NCI-H510A treated with DMSO at 0.1 percent for 48 hours (cell line): ENCODE measurements at places on chromosomes 7 and 10.
A peak's percentile ranks its signal among the peaks of the same experiment; 100 is the strongest.

DNA sequence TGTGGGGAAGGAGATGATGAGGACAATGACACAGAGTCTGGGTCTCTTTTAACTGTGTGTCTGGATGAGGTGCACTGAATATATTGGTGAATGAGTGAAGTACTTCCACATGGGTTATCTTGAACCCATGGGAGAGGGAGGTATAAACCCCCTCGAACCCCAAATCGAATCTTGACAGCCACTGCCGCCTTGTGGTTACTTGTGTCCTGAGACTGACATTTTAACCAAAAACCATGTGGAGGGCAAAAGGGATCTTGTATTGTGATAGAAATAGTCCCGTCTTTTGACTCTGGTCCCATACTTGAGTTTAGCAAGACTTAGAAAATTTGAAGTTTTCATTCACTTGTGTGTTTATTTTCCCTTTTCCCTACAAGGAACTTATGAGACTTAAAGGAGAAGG, 283.3 kb downstream of the PHTF2 start:
- no peak for DNase-seq

- peak; percentile 53 for DNase-seq
Observed at GRCh38 chr7:85829817-85830432, 643.1 kb upstream of the SEMA3D start.

DNA sequence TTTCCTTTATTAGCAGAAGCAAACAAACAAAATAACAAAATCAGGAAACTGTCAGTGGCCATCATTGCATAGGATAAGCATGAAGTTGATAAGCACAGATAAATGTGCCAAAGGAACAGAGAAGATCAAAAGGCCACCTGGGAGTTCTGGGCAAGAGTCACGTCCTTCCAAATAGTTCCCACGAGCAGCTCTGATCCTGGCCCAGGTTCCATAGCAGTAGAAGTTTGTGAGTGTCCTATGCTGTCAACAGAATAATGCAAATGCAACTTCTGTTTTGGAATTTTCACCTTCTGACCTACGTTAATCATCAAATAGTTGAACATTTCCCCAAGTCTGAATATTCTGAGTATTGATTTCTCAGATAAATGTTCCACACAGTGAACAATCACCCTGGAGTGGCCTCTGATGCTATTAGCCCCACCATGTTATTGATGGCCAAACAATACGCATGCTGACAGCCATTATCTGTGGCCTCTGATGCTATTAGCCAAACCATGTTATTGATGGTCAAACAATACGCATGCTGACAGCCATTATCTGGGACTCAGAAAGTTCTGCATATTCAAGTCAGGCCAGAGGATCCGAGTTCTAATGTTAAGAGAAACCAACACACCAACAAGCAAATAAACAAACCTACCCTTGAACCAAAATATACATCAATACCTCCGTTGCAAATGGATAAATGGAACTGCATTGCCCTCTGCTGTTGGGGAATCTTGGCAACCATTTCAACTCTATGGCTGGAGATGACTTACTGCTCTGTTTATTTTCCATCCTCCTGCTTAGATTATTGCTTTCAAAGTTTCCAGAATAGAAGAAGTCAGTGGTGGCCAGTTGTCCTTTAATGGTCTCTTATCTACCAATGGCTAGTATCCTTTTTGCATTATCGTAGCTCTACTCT, 63.3 kb downstream of the MRC1 start:
- no peak for DNase-seq

DNA sequence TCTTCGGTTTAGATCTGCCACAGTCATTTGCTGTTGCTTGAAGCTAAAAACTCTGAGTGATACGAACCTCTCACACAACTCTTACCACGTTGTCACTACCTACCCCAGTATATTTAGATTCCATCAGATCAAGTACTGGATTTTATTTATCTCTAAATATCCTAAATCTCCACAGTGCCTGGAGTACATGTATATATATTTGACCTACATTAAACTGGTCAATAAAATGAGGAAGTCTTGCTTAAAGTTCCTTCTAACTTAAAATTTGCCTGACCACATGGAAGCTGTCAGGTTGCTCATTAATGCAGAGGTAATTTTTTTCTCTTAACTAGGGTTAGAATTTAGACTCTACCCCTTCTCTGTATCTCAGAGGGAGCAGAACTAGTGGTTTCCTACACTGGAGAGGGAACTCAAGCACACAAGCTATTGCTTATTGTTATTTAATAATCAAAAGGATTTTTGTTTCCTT, 3.1 kb upstream of the MACC1 start:
- peak; percentile 67 for DNase-seq

DNA sequence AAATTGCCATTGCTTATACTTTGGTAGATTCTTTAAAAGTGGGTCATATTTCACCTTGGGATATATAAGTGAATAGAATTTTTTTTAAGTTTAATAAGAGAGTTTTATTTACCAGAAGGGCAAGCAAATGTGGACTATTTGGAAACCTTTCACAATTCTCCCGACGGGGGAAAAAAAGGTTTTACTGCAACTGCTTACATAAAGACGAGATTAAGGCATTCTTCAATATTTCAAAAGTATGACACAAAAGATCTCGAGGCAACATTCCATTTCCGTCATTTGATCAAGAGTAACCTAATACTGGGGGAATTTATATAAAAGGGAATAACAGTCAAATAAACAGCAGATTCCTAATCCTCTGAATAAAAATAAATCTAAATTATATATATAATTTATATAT, 28.5 kb downstream of the HYCC1 start:
- no peak for DNase-seq

GRCh38 chr10:86305521-86305920, 61.1 kb downstream of the GRID1 start:
- DNase-seq: no peak

DNA sequence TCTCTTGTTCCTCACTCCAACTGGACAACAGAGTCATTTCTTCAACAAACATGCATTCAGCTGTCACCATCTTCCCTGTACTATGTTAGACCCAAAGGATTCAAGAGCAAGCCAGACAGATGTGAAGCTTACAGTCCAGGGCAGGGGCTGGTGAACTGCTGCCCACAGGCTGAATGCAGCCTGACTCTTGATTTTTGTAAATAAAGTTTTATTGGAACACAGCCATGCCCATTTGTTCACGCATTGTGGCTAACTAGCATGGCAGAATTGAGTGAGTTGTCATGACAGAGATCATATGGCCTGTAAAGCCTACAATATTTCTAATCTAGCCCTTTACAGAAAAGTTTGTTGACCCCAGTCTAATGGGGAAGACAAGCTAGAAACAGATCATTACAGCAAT, 208.7 kb downstream of the EMX2 start:
- DNase-seq: no peak

- DNase-seq: no peak
Observed at GRCh38 chr7:3912291-3912690, 611.2 kb downstream of the SDK1 start.

DNA sequence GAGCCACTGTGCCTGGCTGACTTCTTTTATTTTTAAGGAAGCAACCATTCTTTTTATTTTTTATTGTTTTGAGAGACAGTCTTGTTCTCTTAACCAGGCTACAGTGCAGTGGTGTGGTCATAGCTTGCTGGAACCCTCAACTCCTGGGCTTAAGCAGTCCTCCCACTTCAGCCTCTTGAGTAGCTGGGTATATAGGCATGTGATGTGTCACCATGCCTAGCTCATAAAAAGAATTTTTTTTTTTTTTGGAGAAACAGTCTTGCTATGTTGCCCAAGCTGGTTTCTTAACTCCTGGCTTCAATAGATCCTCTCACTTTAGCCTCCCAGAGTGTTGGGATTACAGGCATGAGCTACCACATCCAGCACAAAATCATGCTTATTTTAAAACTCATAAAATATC, 5.8 kb downstream of the MCU start:
- DNase-seq: no peak

GRCh38 chr10:79246209-79246581, 101.1 kb upstream of the PPIF start:
- DNase-seq: no peak

- DNase-seq: no peak
Observed at GRCh38 chr10:70137927-70138883, 5.6 kb upstream of the AIFM2 start.

- DNase-seq: no peak
Observed at GRCh38 chr10:116947841-116948529, 57.0 kb downstream of the SHTN1 start.

DNA sequence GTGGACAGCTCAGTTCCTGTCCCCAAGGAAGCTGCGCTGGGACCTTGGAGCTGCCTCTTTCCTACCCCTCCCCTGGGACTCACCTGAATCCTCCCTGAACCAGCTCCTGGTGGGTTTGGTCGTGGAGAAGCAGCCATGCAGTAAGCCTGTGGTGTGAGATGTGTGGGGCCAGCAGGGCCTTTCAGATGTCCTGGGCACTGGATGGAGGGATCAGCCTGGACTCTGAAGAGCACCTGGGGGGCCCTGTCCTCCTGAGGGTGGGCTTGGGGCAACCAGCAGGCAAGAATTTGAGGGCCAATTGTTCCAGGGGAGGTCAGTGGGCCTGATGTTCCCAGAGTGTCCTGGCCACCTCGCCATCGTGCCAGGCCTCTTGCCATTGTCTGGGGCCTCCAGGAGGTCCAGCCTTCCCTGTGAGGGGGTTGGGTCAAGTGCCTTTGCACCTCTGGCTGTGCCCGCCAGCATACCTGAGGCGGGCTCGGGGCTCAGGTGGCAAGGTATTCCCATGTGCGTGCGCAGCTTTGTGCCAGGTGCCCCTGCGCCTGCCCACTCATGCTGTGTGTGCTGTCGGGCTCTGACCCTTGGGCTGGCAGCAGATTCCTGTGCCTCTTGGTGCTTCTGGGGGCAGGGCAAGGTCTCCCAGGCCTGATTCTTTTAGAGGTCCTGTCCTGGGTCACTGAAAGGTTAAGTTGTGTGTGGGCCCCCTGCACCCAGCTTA, 7.3 kb downstream of the TRIM8 start:
- DNase-seq: no peak

- DNase-seq: no peak
Observed at GRCh38 chr7:130899071-130899560, 165.1 kb upstream of the KLF14 start.

DNA sequence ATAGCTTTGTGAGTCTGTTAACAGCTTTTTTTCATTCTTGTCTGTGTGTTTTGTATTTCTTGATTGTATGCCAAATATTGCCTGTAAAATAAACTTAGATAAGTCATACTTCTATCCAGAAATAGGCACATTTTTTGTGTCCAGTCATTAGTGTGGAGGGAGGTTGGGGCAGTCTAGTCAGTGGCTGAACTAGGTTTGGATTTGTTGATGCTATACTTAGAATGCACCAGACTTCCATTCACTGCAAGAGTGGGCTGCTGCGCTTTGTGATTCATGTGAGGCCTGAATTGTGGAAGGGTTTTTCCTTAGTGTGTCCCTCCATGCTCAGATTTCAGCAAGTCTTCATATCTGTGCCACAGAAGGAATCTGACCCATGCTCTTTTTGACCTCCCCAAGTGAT, 50.0 kb downstream of the TRUB1 start:
- DNase-seq: no peak

DNA sequence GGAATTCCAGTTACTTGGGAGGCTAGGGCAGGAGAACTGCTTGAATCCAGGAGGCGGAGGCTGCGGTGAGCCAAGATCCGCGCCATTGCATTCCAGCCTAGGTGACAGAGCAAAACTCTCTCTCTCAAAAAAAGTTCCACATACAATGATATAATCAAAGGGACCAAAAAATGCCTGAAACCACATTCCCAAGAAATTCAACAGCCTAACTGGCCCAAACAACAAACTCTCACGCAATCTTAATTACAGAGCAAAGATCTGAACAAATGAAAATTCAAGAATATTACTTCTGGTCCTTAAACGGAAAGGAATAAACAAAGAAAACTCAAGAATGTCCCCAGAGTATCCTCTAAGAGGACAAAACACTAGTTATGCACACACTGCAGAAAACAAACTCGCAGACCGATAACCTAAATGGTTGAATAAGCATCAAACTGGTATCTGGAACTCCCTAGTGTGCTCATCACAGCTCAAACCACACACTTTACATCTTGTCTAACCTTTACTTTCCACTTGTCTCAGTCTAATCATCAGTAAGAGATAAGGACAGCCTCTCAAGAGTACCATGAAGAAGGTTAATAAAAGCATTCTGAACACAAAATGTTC, 3.7 kb downstream of the OGA start:
- no peak for DNase-seq

GRCh38 chr10:66085906-66086305, 839.9 kb upstream of the LRRTM3 start:
- DNase-seq: no peak

GRCh38 chr7:21099955-21100354, 313.3 kb upstream of the SP8 start:
- DNase-seq: no peak

DNA sequence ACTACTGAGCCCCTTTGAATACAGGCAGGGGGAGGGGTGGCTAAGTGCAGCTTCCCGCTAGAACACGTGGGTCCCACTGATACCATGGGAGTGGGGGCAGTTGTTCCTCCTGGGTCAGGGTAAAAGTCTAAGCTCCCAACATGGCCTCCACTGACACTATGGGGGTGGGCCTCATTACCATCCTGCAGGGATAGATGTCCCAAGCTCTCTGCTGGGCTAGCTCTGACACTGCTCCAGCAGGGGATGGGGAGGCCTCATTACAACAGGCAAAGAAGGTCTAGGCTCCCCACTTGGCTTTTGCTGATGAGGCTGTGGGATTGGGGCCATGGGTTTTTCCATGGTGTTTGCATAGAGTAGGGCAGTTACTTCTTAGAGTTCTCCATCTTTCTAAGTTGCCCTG, 51.5 kb downstream of the STK17A start:
- no peak for DNase-seq

GRCh38 chr7:14191686-14192098, 202.2 kb upstream of the ETV1 start:
- DNase-seq: no peak

DNA sequence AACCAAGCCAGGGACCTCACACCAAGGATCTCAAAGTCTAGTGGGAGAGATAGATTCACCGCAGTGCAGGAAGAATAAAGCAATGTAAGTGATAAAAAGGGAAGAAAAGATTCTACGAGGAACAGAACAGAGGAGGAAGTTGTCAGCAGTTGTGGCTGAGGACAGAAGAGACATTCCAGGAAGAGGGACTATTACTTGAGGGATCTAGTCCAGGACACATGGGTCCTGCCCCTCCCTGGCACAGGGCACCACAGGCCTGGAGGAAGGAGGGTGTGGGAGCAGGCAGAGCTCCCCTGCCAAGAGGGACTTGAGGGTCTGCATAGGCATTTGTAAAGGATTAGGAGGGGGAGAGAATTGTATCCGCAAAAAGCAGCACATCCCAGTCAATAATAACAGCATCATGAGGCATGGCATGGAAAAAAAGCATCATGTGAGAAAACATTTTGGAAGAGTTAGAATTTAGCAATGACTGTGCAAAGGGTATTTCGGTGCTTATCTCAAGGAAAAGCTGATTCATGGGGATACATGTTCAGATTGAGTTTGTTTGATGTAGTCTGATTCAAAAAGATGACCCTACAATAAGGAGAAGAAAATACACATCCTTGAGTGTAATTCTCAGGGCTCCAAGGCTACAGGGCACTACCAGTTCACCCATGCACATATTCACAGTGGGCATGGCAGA, 12.7 kb downstream of the C10orf71 start:
- no peak for DNase-seq

- no peak for DNase-seq
Observed at GRCh38 chr10:117667831-117668230, 125.3 kb downstream of the EMX2 start.
